ENCODE measurements at places on chromosomes 11 and 22.

DNA sequence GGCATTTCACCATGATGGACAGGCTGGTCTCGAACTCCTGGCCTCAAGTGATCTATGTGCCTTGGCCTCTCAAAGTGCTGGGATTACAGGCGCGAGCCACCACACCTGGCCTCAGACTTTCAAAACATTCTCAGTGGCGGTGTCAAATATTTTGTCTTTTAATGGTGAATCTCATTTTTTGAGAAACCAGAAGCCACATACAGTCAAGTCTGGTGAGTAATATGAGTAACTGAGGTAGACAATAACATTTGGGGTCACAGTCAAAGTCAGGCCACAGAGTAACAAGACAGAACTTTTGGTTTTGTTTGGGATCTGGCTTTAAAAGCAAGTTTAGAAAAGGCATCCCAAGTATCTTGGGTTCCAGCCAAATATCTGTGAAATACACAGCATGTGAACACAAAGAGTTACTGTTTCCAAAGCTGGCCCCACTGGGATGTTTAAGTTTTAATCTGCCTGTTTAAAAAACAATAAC is 5.6 kb upstream of the TMA7B start:
- DNase-seq, result no peak

- no peak for DNase-seq
Observed at GRCh38 chr11:78893996-78894395, 319.3 kb upstream of the NARS2 start.

DNA sequence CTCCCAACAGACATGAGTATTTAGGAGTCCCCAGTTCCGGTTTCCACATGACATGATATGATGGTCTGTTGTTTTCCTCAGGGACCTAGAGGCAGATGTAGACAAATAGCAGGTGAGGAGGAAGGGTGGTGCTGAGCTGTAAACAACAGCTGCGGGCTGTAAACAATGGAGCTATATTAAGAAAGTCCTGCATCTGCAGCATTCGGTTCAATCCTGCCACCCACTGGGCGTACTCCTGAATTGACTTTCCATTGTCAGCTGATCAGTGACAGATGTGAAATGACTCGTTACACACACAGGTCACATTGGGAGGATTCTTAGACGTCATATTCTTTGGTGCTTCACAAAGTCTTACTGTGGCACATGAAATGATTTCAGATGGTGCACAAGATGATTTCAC is 26.8 kb upstream of the RAG1 start:
- DNase-seq, result peak; percentile 15

DNA sequence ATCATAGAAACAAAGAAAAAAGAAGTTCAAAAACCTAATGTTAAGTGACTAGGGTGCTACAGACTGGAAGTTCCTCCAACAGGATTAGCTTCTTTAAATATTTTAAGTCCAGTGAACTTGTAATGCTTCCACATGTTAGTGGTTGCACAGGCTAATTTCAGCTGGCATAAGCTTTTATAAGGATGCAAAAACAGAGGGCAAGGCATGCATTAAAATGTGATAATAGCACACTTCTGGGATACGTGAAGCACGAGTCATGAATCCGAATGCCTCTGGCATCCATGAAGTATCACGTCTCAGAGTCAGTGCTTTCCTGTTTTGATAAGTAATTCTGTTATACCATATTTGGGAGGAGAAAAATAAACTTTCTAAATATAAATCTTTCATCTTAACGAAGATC is 106.8 kb downstream of the DCDC1 start:
- no peak for DNase-seq

- DNase-seq, result no peak
Observed at GRCh38 chr11:112366012-112366411, 105.4 kb upstream of the PLET1 start.

DNA sequence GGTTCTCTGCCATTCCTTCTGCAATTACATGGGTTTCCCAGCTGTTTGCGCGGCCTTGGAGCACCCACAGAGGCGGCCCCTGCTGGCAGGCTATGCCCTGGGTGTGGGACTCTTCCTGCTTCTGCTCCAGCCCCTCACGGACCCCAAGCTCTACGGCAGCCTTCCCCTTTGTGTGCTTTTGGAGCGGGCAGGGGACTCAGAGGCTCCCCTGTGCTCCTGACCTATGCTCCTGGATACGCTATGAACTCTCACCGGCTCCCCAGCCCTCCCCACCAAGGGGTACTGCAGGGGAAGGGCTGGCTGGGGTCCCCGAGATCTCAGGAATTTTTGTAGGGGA is 2.6 kb downstream of the RCE1 start:
- DNase-seq, result no peak

GRCh38 chr11:44416776-44417175 is 106.8 kb upstream of the ALX4 start:
- DNase-seq, result no peak

- DNase-seq, result no peak
Observed at GRCh38 chr11:66478729-66479393, 1.4 kb upstream of the DPP3 start.

DNA sequence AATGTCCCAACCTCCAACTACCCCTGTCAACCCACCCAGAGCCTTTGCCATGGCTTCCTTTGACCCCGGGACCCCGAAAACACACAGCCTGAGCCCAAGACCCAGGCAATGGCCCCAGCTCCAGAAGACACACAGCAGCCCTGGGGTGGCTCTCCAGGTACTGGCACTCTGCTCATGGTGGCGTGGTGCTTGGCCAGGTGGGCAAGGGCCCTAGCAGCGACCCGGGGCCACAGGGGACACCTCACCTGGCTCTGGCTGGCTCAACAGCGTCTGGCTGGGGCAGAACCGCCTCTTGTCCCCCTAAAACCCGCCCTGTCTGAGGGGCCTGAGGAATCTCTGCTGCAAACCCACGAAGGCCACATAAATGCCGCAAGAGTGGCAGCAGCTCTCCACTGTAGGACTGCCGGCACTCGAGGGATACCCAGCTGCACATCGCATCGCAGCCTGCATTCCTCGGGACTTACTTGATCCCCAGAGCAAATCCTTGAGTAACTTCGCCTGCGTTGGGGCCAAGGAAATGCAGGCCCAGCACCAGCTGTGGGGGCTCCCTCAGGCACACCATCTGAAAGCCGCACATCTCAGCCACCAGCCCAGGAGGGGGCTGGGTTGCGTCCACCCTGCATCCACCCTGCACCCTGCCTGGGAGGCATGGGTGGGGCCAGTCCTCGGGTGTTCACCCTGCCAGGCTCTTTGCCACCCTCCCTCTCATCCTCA is 23.1 kb upstream of the GNB1L start:
- DNase-seq, result no peak

All from NCI-H526 treated with DMSO at 0.1 percent for 48 hours (cell line).